NCI-H510A treated with DMSO at 0.1 percent for 48 hours (cell line): ENCODE measurements at places on chromosomes 2 and 18.

DNA sequence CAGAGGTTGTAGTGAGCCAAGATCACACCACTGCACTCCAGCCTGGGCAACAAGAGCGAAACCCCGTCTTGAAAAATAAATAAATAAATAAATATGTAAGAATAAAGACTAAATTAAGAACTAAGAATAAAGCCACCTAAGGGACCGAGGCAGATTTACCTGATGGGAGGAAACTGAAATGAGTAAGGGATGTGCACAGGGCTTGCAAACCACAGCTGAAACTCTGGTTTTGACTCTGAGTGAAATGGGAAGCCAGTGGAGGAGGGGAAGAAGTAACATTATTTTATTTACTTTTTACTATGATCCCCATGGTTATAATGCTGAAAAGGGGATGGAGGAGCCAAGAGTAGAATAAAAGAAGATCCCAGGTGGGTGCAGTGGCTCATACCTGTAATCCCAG, 107.3 kb downstream of the CABYR start:
- DNase-seq, result no peak

DNA sequence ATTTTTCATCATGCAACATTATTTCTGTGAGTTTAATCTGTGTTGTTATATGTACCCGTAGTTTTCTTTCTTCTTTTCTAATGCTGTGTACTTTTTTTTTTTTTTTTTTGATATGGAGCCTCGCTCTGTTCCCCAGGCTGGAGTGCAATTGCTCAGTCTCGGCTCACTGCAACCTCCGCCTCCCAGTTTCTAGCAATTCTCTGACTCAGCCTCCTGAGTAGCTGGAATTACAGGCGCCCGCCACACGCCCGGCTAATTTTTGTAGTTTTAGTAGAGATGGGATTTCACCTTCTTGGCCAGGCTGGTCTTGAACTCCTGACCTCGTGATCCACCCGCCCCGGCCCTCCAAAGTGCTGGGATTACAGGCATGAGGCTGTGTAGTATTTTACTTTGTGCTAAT, 155.4 kb downstream of the GALR1 start:
- DNase-seq, result no peak

DNA sequence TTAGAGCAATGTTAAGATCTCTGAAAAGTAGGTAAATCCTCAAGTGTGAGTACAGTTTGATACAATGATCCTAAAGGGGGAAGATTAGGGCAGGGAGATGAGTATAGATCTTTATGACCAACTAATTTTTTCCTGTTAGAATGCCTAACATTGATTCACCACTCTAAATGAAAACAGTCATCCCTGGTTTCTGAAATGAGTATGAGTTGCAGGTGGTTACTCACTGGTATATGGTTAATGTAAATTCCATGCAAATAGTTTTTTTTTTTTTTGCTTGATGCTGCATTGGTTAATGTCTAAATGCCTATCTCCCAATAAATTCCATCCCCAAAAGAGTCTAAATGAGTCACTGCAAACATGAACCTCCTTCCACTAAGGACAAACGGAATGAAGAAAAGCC, 55.0 kb upstream of the SERPINB2 start:
- DNase-seq, result no peak

GRCh38 chr2:85405201-85406059, 4.7 kb downstream of the CAPG start:
- no peak for DNase-seq

DNA sequence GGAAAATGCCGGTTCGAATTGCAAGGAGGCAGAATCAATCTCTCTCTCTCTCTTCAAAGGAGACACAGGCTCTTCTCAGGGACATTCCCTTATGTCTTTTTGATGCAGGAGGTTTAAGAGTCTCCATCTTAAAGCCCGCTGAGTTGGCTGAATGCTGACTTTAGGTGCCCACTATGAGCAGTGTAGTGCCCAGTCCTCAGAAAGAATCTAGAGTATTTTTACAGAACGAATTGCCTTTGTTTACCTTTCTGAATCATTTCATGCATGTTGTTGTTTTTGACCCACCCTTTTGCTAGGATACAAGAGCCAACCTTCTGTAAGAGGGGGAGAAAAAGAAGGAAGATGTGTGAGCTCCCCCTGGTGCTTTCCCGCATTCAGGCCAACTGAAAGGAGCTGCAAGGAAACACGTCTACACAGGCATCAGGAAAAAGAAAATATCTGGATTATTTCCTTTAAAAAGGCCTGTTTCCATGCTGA, 193.5 kb upstream of the TCF4 start:
- DNase-seq, result peak; percentile 39

GRCh38 chr18:2121224-2121623, 450.1 kb downstream of the METTL4 start:
- DNase-seq, result no peak

DNA sequence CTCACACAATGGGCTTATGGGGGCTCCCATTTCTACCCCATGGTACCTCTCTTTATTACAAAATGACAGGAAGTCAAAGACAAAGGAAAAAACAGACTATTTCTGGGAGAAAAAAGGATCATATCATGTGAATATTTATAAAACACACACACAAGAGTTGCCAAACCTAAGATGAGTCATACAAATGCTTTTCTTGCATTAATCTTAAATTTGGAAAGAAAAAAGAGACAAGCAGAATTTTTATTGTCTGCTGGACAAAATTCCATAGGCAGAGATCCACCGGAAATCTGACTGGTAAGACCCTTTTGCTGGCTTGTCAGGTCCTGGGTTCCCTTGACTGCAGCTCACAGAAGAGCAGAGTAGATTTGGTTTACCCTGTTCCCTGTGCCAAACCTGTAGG, 1732.3 kb upstream of the PIK3C3 start:
- no peak for DNase-seq

DNA sequence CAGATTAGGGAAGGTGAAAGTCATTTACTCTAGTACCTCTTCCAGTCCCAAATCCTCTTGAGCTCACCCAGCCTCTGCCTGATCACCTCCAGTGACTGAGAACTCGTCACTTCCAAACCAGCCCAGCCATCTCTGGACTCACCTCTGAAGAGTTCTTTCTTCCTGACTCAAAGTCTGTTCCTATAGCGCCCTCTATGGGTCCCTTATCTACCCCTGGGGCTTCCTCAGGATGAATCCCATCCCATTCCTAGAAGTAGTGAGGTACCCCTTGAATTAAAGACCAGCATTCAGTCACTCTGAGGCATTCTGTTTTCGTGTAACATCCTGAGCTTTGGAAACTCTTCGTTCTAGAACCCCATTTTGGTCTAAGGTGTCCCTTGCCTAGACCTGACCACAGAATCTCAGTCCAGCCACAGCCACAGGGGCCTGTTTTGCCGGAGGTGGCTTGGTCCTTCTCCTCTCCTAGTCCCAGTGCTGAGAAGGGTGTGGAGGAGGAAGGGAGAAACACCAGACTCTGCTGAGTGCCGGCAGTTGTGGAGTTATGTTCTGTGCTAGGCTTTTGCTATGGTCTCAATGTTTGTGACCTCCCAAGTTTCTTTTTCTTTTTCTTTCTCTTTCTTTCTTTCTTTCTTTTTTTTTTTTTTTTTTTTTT, 32.7 kb downstream of the SIX3 start:
- DNase-seq, result peak; percentile 53

DNA sequence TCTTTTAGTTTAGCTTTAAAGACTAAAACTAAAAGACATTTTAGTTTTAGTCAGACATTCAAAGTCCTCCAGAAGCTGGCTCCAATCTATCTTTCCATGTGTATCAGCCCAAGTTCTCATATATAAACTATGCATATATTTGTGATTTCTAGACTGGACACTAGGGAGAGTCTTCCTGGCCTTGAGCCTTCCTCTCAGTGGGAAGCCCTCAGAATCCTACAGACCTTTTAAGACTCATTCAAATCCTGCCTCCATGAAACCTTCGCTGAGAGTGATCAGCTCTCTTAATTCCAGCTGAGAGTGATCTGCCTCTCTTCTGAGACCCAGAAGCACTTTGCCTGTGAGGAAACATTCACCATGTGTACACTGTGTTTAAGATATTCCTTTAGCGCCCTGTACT, 452.7 kb downstream of the TGIF1 start:
- DNase-seq, result no peak

GRCh38 chr2:28178946-28179345, 213.7 kb upstream of the FOSL2 start:
- no peak for DNase-seq

- peak; percentile 41 for DNase-seq
These were observed 5.3 kb upstream of the NEU4 start for GRCh38 chr2:241803387-241804325.

DNA sequence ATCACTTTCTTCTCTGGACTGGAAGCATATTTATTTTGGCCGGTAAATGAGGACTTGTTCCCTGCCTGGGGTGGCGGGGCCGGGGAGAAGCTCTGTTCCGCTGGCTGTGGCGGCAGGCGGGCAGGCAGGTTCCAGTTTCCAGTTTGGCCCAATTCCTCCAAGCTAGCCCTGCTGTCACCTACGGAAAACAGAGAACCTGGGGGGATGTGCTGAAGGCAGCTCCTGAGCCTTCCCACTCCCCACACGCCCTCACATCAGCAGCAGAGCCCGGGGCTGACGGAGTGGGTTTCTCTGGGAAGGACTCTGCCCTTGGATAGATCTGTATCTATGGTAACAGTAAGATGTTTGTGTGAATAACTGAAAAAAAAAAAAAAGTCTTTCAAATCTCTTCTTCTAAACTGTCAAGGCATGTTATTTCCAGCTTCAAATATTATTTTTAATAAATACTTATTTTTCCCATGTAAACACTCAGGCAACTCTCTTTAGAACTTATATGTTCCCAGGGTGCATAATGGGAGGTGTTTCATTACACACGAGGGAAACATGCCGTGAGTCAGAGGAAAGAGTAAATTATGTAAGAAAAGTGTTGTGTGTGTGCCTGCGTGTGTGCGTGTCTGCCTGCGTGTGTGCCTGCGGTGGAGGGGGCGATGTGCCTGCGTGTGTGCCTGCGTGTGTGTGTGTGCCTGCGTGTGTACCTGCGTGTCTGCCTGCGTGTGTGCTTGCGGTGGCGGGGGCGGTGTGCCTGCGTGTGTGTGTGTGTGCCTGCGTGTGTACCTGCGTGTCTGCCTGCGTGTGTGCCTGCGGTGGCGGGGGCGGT, 116.1 kb upstream of the ZNF516 start:
- DNase-seq, result no peak

- no peak for DNase-seq
These were observed 261.1 kb upstream of the RASGRP3 start for GRCh38 chr2:33215299-33215698.

DNA sequence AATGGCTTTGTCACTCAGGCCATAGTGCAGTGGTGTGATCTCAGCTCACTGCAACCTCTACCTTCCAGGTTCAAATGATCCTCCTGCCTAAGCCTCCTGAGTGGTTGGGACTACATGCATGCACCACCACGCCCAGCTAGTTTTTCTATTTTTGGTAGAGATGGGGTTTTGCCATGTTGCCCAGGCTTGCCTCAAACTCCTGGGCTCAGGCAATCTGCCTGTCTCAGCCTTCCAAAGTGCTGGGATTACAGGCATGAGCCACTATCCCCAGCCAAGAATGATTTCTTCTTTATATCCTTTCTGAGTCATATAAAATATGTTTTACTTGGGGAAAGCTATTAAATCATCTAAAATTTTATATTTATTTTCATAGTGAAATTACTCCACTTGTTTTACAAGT, 61.3 kb downstream of the CYBRD1 start:
- DNase-seq, result no peak

GRCh38 chr18:44423814-44424644, 256.7 kb upstream of the SETBP1 start:
- DNase-seq, result peak; percentile 64

DNA sequence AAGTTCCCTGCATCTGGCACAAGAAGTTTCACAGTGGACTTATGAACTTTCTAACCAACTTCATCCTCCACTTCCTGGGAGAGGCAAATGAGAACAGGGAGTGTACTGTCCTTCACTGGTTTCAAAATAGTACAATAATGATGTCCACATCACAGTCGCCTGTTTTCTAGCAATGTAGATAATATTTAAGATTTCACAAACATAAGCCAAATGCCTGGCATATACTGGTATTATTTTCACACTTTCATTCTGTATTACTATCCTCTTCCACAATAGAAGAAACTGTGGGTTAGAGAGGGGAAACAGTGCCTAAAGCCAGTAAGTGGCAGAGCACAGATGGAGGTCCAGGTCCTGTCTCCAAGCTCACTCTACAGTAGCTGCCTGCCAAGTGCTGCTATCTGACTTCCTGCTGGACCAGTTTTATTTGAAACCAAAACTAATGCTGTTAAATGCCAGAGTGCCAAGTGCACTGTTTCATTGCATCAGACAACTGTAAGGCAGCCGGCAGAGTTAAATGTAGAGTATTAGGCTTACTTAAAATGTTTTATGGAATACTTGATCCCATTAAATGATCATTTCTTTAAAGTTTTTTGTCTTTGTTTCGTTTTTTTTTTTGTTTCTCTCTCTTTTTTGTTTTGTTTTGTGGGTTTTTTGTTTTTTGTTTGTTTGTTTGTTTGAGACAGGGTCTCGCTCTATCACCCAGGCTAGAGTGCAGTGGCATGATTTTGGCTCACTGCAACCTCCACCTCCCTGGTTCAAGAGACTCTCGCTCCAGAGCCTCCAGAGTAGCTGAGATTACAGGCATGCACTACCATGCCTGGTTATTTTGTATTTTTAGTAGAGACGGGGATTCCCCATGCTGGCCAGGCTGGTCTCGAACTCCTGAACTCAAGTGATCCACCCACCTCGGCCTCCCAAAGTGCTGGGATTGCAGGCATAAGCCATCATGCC, 15.1 kb downstream of the COBLL1 start:
- DNase-seq, result peak; percentile 31

- DNase-seq, result no peak
These were observed 96.4 kb upstream of the LINC00305 start for GRCh38 chr18:64245126-64245861.

- no peak for DNase-seq
These were observed 9.1 kb downstream of the RND3 start for GRCh38 chr2:150478200-150478974.

DNA sequence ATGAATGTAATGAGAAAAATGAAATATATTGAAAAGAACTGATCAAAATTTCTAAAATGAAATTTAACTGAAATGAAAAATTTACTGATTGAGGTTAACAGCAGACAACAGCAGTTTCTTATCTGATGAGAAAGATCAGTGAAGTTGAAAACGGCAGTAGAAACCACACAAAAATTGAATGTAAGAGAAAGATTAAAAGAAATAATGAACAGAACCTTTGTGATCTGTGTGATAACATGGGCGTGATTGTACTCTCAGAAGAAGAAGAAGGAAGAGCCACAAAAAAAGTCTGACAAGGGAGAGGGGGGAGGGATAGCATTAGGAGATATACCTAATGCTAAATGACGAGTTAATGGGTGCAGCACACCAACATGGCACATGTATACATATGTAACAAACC, 45.2 kb downstream of the FAM117B start:
- DNase-seq, result no peak

GRCh38 chr2:123961576-123961975, 63.5 kb upstream of the CNTNAP5 start:
- no peak for DNase-seq

GRCh38 chr2:166487171-166487570, 6.9 kb downstream of the SCN7A start:
- no peak for DNase-seq

- DNase-seq, result peak; percentile 50
These were observed 22.3 kb downstream of the KLF7 start for GRCh38 chr2:207143215-207144172.

DNA sequence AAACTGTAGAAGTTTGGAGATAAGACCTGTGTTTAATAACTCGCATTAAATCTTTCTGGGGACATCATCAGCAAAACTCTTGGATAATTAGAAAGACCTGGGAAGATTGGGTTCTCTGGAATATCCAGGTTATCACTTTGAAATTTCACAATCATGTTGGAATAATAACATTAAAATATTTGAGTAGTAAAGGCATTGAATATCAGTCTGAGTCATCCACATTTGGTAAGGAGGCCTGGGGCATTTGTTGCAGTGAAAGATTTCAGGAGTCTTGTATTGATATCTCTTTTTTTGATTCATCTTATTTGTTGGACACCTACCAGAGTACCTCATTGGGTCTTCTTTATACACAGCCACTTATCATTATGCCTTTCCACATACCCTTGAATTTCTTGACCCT, 95.9 kb downstream of the EPB41L5 start:
- no peak for DNase-seq
